Right ventricle myocardium superior (tissue), 1 donor: ENCODE measurements at places on chromosomes 11 and 22. TPM values are rescaled to one million over a fixed set of nuclear protein-coding genes. Genes with fewer than 3 reads are reported as not detected.

CALCA gene
- total RNA-seq, result not detected

GRCh38 chr11:1307163-1307870 is 2.1 kb downstream of the TOLLIP start:
- no peak for DNase-seq

DNA sequence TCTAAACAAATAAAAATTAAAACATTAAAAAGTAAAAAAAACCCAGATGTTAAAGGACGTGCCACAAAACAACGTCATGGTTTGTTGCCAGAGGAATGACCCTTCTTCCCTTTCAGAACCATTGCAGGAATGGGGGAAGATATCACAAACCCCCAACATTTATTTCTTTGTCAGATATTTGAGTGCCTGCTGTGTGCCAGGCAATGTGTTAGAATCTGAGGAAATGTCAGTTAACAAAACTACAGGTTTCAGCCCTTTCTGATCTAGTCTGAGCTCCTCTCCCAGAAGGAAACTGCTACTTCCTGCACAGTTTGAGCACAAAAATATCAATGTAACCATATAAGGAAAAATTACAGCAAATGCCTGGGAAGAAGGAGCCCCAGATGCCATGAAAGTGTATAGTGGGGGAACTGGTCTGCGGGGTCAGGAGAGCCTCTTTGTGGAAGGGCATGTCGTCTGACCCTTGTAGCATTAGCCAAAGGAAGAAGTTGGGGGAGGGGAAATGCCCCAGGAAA is 7.1 kb upstream of the NHERF4 start:
- no peak for DNase-seq

THAP12 gene
- total RNA-seq, result 18.3 TPM
